Fibroblast of skin of back (primary cell): ENCODE measurements at places on chromosomes 7 and 10.

DNA sequence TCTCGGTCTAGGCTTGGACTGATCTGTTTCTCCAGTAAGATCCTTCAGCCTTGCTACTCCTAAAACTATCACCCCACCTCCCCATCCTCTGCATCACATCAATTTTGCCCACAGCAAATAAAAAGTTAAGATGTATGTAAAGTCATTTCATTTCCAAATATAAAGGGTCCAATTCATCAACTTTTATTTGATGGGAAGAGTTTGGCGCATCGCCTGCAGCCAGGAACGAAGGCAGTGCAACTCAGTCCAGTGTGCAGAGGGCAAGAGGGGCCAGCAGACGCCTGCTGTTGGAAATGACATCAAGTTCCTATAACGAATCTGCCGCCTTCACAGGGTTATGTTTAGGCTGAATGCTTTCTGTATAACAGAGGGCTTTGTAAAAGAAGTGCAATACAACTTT lies 97.0 kb downstream of the SVIL start:
- no peak for DNase-seq

DNA sequence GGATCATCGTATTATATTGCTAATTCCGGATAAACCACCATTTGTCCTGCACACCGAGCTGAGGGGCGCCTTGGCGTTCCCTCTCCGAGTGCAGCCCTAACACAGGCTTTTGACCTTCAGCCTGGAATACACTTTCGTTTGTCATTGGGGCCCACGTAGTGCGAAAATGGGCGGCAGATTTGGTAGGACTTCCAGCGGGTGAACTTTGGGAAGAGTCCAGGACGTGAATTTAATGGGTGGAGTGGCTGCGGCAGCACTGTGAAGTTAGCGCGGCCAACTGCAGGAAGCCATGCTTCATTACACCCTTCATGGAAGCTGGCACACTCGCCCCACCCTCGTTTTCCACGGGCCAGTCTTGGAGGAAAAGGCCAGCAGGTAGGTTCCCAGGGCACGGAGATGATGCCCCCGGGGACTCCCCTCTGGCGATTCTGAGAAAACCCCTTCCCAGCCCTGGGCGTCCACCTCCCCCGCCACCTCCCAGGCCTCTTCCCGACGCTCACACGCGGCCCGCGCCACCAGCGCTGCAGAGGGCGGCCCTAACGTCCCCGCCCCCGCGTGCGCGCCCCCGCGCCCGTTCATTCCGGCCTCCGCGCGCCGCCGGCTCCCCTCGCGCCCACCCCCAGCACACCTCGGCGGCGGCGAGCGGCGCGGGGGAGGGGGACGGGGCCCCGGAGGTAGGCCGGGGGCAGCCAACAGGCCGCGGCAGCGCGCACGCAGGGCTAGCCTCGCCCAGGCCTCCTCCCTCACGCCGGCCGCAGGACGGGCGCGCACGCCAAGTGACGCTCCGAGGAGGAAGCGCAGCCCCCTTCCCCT lies at the start of gene MLLT10:
MLLT10 (plus strand) TSS at position 766 of the 813 bp plus-strand sequence. CDS start 413 bp downstream, outside the sequence.
- peak; percentile 97 for DNase-seq

DNA sequence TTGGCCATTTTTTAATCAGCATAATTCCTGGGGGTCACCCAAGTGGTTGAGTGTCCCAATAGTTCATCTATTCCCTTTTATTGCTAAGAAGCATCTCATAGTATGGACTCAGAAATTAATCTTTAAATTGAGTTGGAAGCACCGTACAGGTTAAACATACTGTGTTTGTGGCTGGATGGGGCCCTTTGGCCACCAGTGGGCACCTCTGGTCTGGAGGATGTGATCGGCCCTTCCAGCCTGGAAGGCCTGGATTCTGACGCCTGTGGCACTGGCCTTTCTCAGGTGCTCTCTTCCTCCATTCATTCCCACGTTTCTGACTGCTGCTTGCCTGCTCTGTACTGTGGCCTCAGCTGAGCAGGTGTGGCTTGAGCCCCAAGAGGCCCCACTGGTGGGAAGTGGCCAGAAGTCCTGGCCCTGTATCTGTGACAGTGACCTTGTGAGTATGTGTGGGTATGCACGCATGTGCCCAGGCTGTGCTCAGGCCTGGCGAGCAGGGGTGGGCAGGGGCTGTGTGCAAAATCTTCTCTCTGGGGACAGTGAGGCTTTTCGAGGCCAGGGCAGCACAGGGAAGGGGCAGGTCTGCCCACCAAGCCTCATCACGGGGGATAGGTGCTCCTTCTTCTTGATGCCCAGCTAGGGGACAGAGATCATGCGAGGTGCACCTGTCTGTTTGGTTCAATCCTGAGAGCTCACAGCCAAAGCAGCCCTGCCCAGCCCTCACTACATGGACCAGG lies 30.1 kb downstream of the LDB3 start:
- no peak for DNase-seq

DNA sequence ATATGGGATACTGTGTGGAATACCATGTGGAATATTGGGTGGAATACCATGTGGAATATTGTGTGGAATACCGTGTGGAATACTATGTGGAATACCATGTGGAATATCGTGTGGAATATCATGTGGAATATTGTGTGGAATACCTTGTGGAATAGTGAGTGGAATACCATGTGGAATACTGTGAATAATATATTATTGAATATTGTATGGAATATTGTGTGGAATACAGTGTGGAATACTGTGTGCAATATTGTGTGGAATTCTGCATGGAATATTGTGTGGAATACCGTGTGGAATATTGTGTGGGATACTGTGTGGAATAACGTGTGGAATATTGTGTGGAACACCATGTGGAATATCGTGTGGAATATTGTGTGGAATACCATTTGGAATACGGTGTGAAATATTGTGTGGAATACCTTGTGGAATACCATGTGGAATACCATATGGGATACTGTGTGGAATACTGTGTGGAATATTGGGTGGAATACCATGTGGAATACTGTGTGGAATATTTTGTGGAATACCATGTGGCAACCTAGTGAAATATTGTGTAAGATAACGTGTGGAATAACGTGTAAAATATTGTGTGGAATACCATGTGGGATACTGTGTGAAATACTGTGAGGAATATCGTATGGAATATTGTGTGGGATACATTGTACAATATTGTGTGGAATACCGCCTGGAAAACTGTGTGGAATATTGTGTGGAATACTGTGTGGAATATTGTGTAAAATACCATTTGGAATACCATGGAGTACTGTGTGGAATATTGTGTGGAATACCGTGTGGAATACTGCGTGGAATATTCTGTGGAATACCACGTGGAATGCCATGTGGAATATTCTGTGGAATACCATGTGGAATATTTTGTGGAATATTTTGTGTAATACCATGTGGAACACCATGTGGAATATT lies 133.9 kb upstream of the CHST15 start:
- no peak for DNase-seq

- no peak for DNase-seq
Observed at GRCh38 chr10:10010397-10010796, 1007.3 kb upstream of the CELF2 start.

DNA sequence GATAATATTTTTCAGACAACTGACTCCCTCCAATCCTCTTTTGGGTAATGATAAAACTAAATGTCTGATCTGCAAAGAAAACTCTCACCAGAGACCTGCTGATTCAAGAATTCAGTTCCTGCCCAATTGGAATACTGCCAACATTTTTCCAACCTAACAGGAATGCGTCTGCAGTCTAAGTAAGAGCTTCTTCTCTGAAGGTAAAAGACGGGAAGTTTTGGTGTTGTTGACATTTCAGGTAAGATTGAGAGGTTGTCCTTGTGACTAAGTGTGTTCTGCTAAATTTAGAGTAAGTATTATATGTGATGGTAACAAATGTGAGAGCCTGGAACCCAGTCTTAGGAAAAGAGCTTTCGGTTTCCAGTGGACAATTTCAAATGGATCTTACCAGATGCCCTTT lies 17.6 kb downstream of the IFIT5 start:
- peak; percentile 72 for DNase-seq

GRCh38 chr10:17684537-17684936 lies 40.6 kb downstream of the STAM start:
- no peak for DNase-seq
